ENCODE measurements at places on chromosomes 1 and 21. TPM values are rescaled to one million over a fixed set of nuclear protein-coding genes. Genes with fewer than 3 reads are reported as not detected.

Gene CIART
- 14.5 TPM for total RNA-seq

Gene LAD1
- not detected for total RNA-seq

Gene CEP350
- total RNA-seq, result 45.2 TPM

DNA sequence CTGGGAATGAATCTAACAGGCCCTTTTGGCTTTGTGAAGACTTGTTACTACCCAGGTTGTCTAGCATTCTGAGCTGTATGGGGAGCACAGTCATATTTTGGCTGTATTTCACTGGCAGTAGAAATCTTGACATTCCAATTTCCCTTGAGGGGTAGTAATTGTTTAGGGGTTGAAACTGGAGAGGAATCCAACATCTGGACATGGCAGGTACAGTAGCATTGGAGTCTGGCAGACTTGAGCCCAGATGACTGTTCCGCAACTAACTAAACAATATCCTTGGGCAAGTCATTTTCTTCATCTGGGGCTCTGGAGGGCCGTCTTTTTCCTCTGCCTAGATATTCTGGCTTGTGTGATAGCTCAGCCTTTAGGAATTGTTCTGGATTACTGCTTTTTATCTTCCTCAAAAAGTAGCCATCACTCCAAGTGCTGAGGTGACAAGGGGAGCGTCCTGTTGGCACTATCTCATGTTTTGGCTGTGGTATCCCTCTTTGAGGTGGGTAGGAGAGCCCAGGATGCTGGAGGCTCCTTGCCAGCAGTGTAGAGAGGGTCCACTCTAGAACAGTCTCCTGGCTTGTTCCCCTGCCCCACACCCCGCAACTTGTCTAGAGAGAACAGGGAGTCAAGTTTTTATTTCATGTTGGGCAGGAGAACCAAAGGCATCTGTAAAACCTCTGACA lies 22.7 kb upstream of the NBL1 start:
- H3K27me3 ChIP-seq, result no peaks in the 10 kb centered on the region
- no peak overlapping the region for H3K4me3 ChIP-seq
- peaks cover 48% of the 10 kb centered on the region for H3K4me1 ChIP-seq

DNA sequence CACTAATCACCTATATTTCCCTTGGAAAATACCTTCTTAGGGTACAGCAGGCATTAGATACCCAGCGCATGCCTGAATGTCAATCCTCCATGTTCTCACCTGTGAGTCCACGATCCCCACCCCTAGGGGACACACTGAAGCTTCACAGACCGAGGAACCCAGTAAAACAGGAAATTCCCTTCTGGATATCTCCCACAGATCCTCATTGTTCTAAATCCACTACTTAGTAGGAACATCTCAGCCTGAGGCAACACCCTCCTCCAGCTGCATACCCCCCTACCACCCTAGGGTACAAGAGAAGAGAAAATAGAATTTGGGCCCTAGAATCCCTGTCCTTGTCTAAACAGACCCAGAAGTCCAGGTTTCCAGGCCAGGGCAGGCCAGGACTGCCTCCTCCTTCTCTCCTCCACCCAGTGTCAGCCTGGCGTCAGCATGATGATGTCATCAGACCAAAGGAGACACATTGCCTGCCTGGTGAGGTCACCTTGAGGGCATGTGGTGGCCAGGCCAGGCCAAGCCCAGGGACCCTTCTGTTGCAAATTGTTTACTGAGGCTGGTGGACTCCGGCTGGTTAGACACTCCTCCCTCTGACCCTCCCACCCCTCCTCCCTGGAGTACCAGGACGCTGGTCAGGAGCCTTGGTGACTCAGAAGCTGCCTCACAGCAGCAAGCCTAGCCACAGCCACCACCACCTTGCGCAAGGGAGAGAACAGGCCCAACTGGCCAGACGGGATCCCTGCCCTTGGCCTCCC lies 6.2 kb downstream of the NECTIN4 start:
- H3K27me3 ChIP-seq, result peaks cover 4% of the 10 kb centered on the region
- H3K27ac ChIP-seq, result peak overlapping the region; percentile 45

GRCh38 chr1:239233626-239234025 lies 152.7 kb upstream of the CHRM3 start:
- H3K27me3 ChIP-seq, result no peaks in the 10 kb centered on the region
- H3K27ac ChIP-seq, result no peak overlapping the region
- no peaks in the 10 kb centered on the region for H3K4me1 ChIP-seq
- no peak overlapping the region for H3K4me3 ChIP-seq
- H3K36me3 ChIP-seq, result no peaks in the 10 kb centered on the region

GRCh38 chr1:100347009-100347966 lies 5.0 kb upstream of the CDC14A start:
- no peaks in the 10 kb centered on the region for H3K27me3 ChIP-seq
- H3K4me3 ChIP-seq, result no peak overlapping the region
- DNase-seq, result no peak
- no peak overlapping the region for H3K27ac ChIP-seq
- no peaks in the 10 kb centered on the region for H3K4me1 ChIP-seq

DNA sequence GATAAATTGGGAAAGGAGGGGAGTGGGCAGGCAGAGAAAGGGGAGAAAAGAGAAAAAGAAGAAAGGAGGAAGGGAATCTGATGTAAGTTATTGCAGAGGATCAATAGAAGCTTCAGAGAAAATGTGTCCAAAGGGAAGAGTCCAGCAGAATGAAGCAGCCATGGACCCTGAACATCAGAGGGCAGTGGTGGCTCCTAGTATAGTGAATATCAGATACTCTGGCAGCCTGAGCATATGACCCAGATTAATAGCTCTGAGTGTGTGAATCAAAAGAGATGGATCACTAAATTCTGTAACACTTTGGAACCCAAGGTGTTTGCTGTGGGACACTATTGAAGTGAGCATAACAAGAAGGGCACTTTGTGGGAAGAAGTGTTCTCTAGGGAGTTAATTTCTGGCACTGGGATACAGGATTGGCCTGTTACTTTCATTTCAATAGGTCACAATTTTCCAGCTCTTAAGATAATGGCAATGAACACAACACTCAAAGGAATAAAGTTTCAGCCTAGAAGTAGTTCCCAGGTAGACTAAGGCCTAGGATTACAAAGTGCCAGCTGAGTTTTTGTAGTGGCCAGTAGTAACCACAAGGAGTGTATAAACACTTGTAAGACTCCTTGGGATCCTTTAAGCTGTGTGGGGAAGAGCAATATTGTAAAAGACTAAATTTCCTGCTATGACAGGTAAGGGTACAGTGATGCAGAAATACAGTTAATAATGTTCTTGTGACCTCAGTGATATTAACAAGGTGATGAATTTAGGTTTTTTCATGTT lies 164.5 kb upstream of the BEND5 start:
- no peaks in the 10 kb centered on the region for H3K36me3 ChIP-seq
- no peak for DNase-seq

DNA sequence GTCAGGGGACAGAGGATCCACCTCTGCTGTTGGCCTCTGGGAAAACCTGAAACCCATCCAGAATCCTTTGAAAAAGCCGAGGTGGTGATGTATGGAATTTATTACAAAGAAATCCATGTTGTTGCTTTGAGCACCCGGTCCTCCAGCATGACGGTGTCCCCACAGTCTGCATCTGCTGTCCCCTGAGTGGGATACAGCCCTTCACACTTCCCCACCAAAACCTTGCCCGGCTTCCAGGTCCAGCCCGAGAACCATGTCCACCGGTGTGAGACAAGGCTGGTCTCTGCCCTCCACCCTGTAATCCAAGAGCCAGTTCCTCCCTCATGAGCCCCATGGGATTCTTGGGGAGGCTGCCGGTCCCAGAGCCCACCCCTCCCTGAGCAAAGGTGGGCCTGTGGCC lies 70.5 kb downstream of the STUM start:
- H3K27me3 ChIP-seq, result no peaks in the 10 kb centered on the region
- H3K4me1 ChIP-seq, result no peaks in the 10 kb centered on the region
- no peak overlapping the region for H3K27ac ChIP-seq
- H3K36me3 ChIP-seq, result no peaks in the 10 kb centered on the region
- DNase-seq, result peak; percentile 39

- DNase-seq, result no peak
- peaks cover 7% of the 10 kb centered on the region for H3K36me3 ChIP-seq
- H3K4me3 ChIP-seq, result no peak overlapping the region
- peaks cover 26% of the 10 kb centered on the region for H3K4me1 ChIP-seq
- H3K27ac ChIP-seq, result no peak overlapping the region
- no peaks in the 10 kb centered on the region for H3K27me3 ChIP-seq
These were observed 143.3 kb downstream of the SIPA1L2 start for GRCh38 chr1:232486454-232487207.

- no peaks in the 10 kb centered on the region for H3K27me3 ChIP-seq
- peak overlapping the region; percentile 72 for H3K27ac ChIP-seq
- DNase-seq, result peak; percentile 88
These were observed 236.2 kb downstream of the NFIA start for GRCh38 chr1:61318319-61319125.

DNA sequence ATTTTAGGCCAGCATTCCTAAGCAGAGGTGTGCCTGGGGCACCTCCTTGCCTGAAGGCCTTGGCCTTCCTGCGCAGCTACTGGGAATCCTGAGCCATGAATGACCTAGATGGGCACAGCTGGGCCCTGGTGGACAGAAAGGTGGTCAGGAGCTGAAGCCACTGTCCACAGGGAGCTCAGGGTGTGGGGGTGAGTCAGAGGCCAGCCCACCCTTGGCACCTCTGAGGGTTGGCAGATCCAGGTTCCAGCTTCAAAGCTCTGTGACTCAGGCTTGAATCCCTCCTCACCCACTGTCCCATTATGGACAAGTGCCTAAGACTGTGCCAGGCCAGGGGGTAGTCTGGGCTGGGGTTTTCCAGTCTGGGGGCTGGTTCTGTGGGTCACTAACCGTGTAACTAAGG lies 6.4 kb upstream of the EDN2 start:
- DNase-seq, result no peak
- no peaks in the 10 kb centered on the region for H3K36me3 ChIP-seq
- no peaks in the 10 kb centered on the region for H3K27me3 ChIP-seq
- H3K4me3 ChIP-seq, result no peak overlapping the region
- H3K4me1 ChIP-seq, result peaks cover 39% of the 10 kb centered on the region

DNA sequence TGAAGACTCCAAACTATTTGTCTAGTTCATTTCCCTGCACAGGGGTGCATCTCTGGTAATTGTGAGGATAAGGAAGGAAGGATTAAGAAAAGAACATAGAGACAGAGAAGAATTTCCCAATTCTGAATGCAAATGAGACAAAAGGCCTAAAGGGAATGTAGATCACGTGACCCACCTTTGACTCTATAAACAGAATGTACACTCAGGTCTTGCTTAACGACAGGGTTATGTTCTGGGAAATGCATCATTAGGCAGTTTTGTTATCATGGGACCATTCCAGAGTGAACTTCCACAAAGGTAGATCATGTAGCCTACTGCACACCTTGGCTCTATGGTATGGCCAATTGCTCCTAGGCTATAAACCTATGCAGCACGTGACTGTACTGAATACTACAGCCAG lies 252.3 kb upstream of the ZP4 start:
- no peaks in the 10 kb centered on the region for H3K4me1 ChIP-seq
- H3K36me3 ChIP-seq, result no peaks in the 10 kb centered on the region
- no peak for DNase-seq
- H3K27me3 ChIP-seq, result no peaks in the 10 kb centered on the region
- no peak overlapping the region for H3K27ac ChIP-seq
- H3K4me3 ChIP-seq, result no peak overlapping the region

GRCh38 chr1:242002510-242002909 lies 3.6 kb upstream of the MAP1LC3C start:
- H3K4me3 ChIP-seq, result no peak overlapping the region
- H3K4me1 ChIP-seq, result no peaks in the 10 kb centered on the region
- H3K27me3 ChIP-seq, result no peaks in the 10 kb centered on the region
- H3K36me3 ChIP-seq, result no peaks in the 10 kb centered on the region
- DNase-seq, result no peak

DNA sequence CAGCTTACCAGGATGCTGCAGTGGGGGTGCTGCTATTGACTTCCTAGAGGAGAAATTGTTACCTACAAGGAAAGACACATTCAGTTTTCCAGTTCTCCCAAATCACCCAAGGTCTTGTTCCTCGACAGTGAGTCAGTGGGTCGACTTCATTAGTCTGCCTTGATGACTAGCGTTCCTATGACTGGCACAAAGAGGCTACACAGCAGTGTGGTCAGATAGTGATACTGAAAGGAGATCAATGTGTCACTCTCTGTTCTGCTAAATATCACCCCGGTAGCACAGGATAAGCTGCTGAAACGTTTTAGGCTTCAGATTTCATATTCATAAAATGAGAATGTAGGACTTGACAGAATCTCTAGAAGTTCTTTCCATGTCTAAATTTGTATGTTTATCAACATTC lies 357.4 kb downstream of the LMX1A start:
- no peak for DNase-seq
- no peaks in the 10 kb centered on the region for H3K36me3 ChIP-seq
- H3K4me1 ChIP-seq, result no peaks in the 10 kb centered on the region
- no peak overlapping the region for H3K27ac ChIP-seq

DNA sequence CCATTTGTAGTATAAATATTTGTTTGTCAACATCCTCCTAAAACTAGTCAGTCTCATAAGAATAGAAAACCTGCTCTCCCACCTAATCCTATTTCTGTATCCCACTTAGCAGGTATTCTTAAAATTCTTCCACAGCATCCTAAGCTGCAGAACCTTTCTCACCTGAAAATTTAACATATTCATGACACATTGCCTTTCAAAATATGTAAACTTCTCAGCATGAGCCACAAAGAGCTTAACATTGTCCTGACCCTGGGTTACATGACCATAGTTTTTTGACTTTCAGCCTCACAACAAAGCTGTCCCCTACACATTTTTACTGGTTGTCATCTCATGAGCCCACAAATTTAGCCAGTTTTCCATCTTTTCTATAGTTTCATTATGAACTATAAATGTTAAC lies 712.1 kb downstream of the LTN1 start:
- H3K36me3 ChIP-seq, result no peaks in the 10 kb centered on the region
- no peak for DNase-seq
- H3K4me1 ChIP-seq, result peaks cover 11% of the 10 kb centered on the region
- H3K27me3 ChIP-seq, result no peaks in the 10 kb centered on the region

GRCh38 chr1:39592069-39592468 lies 15.5 kb upstream of the PABPC4 start:
- H3K36me3 ChIP-seq, result no peaks in the 10 kb centered on the region
- H3K27me3 ChIP-seq, result no peaks in the 10 kb centered on the region
- no peak overlapping the region for H3K4me3 ChIP-seq
- DNase-seq, result no peak

GRCh38 chr1:75855010-75855409 lies 58.3 kb downstream of the MSH4 start:
- no peak overlapping the region for H3K4me3 ChIP-seq
- no peaks in the 10 kb centered on the region for H3K27me3 ChIP-seq
- H3K4me1 ChIP-seq, result no peaks in the 10 kb centered on the region
- no peak for DNase-seq

- no peaks in the 10 kb centered on the region for H3K36me3 ChIP-seq
- H3K4me1 ChIP-seq, result no peaks in the 10 kb centered on the region
- peak; percentile 46 for DNase-seq
- H3K27me3 ChIP-seq, result no peaks in the 10 kb centered on the region
- no peak overlapping the region for H3K4me3 ChIP-seq
These were observed 23.9 kb downstream of the RUNX3 start for GRCh38 chr1:24905979-24906720.

DNA sequence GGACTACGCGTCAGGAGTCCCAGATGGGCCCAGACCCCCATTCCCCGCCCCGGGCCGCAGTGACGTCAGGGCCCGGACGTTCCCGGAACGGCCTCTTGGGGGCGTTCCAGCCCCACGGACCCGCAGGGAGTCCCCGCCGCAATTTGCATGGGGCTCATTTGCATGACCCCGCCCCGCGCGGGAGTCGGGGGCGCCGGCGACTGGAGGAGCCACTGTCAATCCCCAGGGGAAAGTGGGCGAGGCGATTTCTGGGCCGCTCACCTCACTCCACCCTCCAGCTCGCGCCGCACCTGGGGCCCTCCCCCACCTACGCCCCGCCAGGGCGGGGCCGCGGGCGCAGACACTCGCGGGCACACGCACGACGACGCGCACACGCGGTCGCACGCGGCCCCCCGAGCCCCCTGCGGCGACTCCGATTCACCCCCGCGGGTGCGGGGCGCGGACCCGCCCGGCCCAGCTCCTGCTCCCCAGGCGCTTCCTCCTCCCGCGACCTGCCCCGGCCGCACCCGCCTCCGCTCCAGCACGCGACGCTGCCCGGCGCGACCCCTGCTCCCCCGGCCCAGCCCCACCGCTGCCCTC lies 13.2 kb downstream of the AGRN start:
- peaks cover 28% of the 10 kb centered on the region for H3K27me3 ChIP-seq
- no peak overlapping the region for H3K27ac ChIP-seq
- peak; percentile 88 for DNase-seq

All from sigmoid colon (tissue), 7 donors.